Aorta (tissue), 5 donors: ENCODE measurements at places on chromosomes 3 and 15. TPM values are rescaled to one million over a fixed set of nuclear protein-coding genes. Genes with fewer than 3 reads are reported as not detected.

The CX3CR1 gene
- 0.94 TPM for total RNA-seq

DNA sequence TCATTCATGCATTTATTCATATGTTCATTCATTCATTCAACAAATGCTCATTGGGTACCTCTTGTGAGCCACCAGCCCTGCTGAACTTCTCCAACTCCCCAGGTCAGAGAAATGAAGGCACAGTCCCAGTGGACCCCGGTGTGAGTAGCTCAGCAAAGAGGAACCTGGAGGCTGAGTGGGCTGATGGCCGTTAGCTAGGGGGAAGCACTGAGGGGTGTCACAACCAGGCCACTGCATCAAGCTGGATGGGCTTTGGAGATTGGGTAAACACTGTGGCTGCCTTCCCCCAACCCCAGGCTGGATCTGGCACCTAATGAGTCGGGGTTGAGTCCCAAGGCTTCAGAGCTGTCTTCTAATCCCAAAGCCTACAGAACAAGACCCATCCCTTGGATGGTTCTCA, 12.1 kb upstream of the ALAS1 start:
- peak; percentile 22 for DNase-seq

DNA sequence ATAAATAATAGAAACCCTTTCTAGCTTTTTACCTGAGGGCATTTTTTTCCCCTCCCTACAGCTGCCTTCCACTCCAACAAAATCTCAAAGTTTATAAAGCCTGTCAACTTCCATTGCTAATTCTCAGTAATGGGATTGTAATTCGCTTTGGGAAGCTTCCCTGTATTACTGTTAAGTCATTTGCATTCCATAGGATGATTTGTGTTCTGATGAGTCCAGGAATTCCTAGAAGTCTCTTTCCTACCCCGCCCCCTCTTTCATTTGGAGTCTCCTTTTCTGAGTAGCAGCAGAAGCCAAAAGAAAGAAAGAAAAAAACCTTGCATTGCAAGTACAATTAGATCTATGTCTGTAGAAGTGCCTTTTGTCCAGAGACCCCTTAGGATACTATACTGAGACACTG, 1033.3 kb downstream of the IGSF11 start:
- no peak for DNase-seq

The GRM7 gene
- total RNA-seq: 0.88 TPM
